ENCODE measurements at places on chromosomes 1 and 21.

DNA sequence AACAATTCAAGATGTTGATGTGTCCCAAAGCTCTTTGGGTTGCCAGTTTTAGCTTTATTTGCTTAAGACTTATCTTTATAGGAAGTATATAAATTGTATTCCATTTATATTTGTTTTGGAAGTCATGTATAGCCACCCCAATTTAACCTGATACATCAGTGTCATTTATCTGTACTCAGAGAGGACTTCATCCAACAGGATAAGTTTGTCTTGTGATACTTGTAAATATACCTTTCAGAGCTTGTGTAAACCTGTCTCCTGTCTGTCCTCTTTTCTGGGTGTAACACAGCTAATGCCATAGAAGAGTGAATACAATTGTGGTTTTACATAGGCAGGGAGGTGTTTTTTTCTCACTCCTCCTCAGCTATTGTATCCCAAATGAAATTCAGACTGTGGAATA, 10.4 kb downstream of the PTGFR start:
- DNase-seq: no peak

GRCh38 chr1:57424231-57425027, 569 bp upstream of the DAB1 start:
- peak; percentile 70 for DNase-seq

DNA sequence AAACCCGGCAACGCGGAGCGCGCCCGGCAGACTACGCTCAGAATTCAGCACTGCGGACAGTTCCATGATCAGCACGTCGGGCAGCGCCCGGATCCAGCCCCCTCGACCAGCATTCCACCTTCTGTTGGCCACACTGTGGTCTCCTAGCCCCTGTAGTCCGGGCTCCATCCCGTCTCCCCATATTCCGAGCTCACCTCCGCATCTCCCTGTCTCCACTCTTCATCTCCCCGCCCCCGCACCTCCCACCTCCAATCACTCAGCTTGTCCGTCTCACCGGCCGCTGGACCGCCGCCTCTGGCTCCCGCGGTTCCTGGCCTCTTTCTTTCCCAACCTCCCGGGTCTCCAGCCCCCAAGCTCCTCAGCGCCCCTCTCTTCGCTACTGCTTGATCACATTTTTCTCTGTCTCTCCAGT, 500 bp downstream of the EPHA10 start:
- DNase-seq: peak; percentile 71

DNA sequence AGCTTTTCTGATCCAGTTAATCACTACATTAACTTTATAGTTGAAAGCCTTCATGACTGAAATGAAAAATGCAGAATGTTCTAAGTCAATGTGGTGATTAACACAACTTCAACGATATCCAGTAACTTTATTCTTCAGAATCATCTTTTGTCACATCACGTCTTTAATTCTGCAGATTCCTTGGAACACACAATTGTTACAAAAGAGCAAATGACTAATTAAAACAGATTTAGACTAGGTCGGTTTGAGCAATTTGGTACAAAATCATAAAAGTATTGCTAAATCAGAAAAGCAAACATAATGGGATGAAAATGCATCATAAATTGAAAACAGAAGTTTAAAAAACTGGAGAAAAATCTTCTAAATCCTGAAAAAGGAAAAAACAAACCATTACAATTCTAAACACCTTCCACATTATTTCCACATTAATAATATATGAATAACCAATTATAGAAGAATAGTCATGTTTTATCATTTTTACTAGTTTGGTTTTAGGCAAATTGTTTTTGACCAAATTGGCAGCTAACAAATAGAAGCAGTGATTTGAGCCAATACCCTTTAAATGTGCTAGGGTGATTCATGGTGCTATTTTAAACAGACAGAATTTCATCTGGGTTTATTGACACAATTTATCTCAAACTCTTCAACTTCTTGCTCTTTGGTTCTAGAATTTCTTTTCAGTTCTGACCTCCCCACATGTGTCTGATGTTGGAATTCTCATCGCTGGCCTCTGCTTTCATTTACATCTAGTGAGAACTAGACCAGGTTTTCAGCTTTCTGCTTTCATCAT, 468.1 kb upstream of the PTBP2 start:
- DNase-seq: no peak

DNA sequence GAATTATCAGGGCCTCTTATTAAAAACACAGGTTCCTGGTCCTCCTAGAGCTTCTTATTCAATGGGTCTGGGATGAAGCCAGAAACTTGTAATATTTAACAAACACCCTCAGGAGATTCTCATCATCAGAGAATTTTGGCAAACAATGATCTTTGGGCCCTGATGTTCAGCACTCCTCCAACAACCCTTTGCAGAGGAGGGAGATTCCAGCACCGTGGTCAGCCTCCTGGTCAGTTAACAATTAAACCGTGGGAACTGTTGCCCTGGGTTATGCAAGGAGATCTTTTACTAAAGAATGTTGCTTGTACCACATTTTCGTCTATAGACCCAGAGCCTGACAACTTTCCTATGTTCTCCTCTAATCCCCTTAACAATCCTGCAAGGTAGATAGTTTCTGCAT, 294.4 kb downstream of the PLPP3 start:
- no peak for DNase-seq

- no peak for DNase-seq
These were observed 50.8 kb upstream of the FASLG start for GRCh38 chr1:172608098-172608601.

DNA sequence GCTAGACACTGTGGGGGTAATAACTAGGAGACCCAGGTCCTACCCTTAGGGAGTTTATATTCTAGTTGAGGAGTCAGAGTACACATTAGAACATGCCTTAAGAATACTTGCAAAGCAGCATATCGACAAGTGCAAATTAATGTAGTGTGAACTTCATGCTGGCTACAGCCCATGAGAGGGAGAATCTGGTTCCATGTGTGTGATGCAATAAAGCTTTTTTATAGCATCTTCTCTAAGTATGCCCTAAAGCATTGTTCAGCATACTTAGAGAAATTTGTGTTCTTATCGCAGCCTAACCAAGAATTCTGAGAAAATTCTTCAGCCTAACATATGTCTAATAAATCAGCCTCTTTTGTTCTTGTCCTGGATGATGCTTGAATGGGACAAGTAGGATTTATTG, 95.5 kb downstream of the SDCCAG8 start:
- DNase-seq: no peak
